ENCODE measurements at places on chromosomes 11 and 22.

DNA sequence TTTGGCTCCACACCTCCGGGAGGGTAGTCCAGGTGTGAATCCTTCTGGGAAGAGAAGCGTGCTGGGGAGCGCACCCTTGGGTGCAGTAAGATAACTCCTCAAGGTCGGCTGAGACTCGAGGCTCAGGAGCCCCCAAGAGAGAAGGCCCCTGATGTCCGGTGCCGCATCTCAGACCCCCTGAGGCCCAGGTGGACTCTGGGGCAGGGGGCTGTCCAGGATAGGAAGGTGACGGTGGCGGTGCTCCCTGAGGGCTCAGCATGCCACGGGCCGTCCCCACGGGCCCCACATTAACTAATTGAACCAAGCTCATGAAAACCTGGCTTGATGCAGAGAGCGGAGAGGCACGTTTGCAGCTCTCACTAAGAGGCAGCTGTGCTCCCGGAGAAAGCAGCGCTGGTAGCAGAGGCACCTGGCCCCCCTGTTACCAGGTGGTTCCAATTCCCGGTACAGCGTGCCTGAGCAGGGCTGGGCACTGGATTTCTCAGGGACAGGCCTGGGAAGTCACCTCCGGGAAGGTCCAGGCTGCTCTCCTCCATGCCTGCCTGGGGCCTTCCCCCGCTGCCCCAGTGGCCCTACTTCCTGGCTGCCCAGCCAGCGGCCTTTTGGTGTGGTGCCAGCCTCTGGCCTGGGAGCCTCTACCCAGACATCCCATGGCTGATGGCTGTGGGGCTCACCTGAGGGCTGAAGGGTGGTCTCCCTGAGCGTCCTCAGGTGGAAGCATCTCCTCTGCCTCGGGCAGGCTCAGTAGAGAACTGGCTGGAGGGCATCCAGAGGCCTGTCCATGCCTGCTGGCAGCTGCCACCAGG, 1.1 kb downstream of the KCNQ1 start:
- no peak for DNase-seq

GRCh38 chr11:14886513-14886912, 5.5 kb downstream of the CYP2R1 start:
- DNase-seq, result no peak

DNA sequence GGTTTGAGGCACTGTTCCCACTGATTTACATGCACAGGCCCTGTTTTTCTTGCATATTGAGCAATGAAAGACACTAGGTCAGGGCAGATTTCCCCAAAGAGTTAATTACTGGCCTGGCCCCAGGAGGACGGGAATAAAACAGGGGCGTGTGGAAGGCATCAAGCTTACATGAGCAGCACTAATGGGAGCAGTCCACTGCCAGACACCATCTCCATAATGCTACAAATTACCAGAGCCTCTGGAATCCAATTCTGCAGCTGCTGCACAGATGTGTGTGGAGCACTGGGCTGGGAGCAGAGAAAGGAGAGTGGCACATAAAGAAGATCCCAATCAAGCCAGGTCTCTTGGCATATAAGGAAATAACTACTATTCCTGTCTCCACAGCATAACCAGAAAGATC, 96.9 kb downstream of the CCDC34 start:
- no peak for DNase-seq

- no peak for DNase-seq
Measured at GRCh38 chr11:5818245-5818886, 9.6 kb downstream of the OR52N2 start.

DNA sequence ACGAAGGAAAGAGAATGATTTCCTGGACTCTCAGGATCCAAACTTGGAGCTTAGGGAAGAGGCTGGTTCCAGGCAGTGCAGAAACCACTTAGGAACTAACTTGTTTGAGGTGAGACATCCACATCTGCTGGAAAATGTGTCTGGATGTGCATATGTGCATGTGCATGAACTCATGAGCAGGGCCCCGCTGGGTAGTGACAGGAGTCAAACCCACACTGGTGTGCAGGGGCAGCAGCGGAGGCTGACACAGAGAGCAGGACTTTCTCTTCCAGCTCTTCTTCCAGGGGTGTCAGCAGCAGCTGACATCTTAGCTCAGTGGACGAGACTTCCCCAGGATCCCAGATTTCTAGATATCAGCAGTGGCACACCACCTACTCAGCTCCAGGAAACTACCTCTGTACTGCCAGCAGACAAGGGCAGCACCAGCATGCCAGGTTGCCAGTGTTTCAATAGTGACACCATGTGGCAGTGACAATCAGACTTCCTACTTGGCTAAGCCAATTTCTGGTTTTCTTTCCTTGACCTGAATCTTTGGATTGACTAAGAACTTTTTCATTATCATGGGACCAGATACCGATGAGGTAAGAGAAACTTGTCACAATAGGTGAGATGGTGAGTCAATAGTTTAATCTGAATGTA, 227.5 kb upstream of the ZC3H12C start:
- peak; percentile 20 for DNase-seq

GRCh38 chr11:65854852-65855837, 2.8 kb downstream of the CFL1 start:
- DNase-seq, result no peak

DNA sequence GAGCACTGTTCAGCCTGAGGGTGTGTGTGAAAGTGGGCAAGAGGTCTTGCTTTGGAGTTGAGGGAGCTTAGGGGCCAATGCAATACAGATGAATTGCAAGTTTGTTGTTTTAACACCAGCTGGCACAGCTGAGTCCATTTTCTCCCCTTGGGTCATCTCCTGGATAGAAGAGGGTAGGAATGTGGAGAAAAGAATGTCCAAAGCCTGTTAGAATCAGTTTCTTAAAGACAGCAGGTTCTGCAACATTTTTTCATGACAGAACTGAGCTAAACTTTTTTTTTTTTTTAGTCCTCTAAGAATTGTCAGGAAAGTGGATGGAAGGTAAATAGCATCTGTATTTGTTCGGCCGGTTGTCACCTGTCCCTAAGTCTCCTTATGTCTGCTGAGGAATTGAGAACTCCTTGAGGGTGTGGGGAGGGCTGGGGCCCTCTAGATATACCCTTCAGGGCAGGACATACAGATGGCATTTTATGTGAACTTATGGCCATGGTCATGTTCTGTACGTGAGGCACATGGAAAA, 211.1 kb upstream of the CADM1 start:
- no peak for DNase-seq

DNA sequence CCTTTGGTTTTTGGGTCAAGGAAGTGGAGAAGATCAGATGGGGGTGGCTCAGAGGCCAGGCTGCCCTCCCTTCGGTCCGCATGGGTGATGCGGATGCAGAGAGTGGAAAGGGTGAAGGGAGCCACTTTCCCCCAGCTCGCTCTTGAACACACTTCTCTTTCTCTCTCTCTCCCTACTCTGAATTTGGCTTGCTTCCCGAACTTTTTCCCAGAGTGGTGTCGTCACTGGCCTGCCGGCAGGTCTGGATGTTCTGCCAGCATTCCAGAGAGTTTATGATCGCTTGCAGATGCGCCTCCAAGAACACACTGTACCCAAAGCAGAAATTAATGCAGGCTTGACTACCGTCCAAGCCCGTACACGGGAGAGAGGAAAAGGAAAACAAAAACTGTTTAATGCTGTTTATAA, 103.2 kb downstream of the ZBTB16 start:
- peak; percentile 92 for DNase-seq

GRCh38 chr11:12526789-12527188, 147.4 kb upstream of the TEAD1 start:
- no peak for DNase-seq

DNA sequence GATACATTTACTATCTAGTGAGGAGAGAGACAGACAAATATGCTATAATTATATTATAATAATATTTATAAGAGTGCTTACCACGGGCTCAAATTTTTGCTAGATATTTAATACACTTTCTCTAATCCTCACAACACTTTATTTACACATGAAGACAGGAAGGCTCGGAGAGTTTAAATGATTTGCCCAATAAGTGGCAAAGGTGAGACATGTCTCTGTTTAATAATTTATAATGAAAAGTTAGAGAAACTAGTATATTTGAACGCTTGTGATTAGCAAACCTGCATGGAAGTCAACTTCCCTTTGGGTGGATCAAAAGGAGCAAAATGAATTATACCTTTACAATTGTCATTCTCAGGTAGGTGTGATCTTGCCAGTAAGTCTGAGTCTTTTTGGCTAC, 55.4 kb downstream of the POLD3 start:
- DNase-seq, result no peak

GRCh38 chr11:128365044-128365443, 222.3 kb downstream of the ETS1 start:
- DNase-seq, result peak; percentile 28

- DNase-seq, result peak; percentile 66
Measured at GRCh38 chr11:72238040-72238450, 5.9 kb downstream of the PHOX2A start.

Measured in urothelium cell line (cell line).